ENCODE measurements at places on chromosomes 6 and 20.

- DNase-seq: no peak
Observed at GRCh38 chr6:26473429-26473757, 15.6 kb downstream of the BTN2A1 start.

- no peak for DNase-seq
Observed at GRCh38 chr6:71977884-71978283, 91.5 kb downstream of the RIMS1 start.

DNA sequence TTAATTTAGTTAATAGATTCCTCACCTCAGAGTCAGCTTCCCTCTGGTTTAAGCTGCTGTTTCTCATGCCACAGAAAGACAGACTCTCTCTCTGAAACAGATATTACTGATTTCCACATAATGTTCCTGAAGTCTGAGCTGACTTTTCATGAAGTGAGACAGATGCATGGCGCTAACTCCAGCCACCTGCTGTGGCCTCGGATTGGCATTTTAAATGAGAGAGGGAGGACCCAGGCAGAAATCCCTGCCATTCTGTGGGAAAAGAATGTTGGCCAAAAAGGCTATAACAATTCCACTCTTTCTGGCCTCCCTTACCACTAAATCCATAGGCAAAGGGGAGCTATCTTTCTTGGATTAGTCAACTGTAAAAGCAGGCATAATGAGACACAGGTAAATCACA lies 354.1 kb upstream of the CDH4 start:
- no peak for DNase-seq

DNA sequence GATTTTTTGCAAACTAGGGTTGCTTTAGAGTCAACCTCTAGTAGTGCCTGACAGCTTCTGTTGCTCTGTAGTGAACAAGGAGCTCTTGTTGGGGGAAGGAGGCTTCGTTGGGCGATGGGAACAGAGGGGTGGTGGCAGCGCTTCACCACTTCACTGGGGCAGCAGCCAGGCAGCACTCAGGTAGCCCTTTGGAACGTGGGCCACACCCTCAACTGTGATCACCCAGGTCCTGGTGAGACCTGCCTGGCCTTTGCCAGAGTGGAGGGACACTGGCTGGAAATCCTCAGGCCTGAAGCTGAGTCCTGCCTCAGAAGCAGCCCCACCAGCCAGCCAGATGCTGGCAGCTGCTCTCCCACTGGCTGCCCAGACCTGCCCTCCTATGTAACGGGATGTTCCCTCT lies 10.4 kb upstream of the EDN3 start:
- DNase-seq: no peak

GRCh38 chr6:142878407-142878806 lies 66.6 kb downstream of the HIVEP2 start:
- DNase-seq: no peak

Data from inflammatory macrophage (primary cell).